Activated CD4-positive, alpha-beta T cell treated with anti-CD3 and anti-CD28 coated beads, Interleukin-2, amount 10 ng/mL, durations not matched to agents 24 days and 14 days (primary cell): ENCODE measurements at places on chromosomes 7 and 10. TPM values are rescaled to one million over a fixed set of nuclear protein-coding genes. Genes with fewer than 3 reads are reported as not detected.

COL17A1 gene
- total RNA-seq = not detected in 2 replicates

NPY gene
- total RNA-seq = not detected in 2 replicates

CCDC172 gene
- total RNA-seq = not detected in 2 replicates

ERLIN1 gene
- total RNA-seq = 20.2 TPM in 2 replicates

GIMAP6 gene
- 35.5 and 35.8 TPM in 2 replicates for total RNA-seq

UCN3 gene
- total RNA-seq = not detected in 2 replicates

INA gene
- 0.92 and 1.4 TPM in 2 replicates for total RNA-seq

CYP3A7 gene
- total RNA-seq = not detected in 2 replicates

SPDYE16 gene
- 0.47 TPM in 1 of 2 replicates, not detected in the other for total RNA-seq

DNA sequence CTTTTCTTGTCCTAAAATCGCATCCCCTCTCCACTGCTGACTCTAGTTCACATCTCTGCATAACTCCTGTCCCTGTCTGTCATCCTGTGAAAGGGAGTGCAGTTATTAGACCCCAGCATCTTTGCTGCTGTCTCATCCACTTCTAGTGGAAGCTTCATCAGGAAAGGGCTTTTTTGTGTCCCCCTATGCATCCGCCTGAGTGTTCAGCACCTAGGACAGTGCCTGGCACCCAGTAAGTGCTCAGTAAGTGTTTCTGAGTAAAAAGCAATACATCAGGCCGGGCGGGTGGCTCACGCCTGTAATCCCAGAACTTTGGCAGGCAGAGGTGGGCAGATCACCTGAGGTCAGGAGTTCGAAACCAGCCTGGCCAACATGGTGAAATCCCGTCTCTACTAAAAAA lies 211.8 kb upstream of the FOXK1 start:
- DNase-seq = no peak

DNA sequence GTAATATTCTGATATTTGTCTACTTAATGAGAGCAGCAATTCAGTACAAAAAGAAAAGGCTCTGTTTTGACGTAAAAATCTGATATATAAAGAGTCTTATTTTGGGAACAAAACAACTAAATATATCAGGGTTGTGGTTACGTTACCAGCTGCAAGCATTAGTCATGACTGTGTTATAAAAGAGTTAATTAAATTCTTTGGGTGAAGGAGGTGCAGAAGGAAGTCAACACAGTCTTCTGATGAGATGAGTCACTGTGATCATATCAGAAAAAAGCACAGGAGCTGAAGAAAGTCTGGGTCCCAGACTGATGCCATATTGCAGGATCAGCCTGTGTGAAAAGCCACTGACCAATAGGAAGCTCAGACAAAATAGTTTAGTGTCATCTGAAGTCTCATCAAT lies 234.3 kb upstream of the TEX47 start:
- no peak for DNase-seq

GRCh38 chr7:20412032-20412431 lies 81.3 kb downstream of the ITGB8 start:
- DNase-seq = no peak

DNA sequence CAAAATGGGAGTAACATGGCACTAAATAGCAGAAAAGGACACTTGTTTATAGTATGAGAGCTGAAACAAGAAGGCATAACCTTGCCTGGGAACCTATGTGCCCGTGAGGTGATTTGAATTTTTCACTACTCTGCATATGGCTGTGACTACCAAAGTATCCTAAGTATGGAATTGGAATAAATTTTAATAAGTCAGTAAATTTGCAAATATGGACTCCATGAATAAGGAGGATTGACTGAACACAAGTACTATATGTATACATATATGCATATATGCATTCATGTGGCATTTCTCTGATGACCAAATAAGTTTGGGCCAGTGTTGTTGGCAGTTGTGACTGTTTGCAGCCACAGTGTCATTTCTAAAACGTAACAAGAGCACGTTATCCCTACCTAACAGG lies 34.5 kb downstream of the PRR15 start:
- DNase-seq = peak; percentile 22

- no peak for DNase-seq
Observed at GRCh38 chr10:112605063-112605462, 158.0 kb downstream of the VTI1A start.

- DNase-seq = no peak
Observed at GRCh38 chr10:91627344-91628102, 5.3 kb downstream of the PPP1R3C start.

GRCh38 chr7:120949393-120949911 lies 1.1 kb upstream of the ING3 start:
- DNase-seq = no peak

GRCh38 chr10:100291356-100291755 lies 4.9 kb upstream of the BLOC1S2 start:
- no peak for DNase-seq

GRCh38 chr7:155731380-155731779 lies 80.9 kb downstream of the SHH start:
- no peak for DNase-seq

DNA sequence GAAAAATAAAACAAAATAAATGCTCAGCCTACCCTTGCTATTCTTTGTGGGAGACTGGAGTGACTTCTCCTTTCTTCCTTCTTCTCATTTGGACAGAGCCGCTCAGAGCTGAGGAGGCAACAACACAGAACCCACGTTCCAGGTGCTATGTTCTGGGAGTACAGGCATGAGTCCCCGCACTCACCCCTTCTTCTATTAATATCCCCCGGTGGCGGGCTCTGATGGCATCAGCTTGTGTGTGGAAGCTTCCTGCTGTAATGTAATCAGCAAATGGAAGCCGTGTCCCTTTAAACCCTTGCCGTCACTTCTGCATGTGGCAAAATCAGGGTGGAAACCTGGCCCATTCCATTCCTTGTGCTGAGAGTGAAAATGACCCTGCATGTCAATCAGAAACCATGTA lies 116.9 kb upstream of the ADARB2 start:
- DNase-seq = no peak

DNA sequence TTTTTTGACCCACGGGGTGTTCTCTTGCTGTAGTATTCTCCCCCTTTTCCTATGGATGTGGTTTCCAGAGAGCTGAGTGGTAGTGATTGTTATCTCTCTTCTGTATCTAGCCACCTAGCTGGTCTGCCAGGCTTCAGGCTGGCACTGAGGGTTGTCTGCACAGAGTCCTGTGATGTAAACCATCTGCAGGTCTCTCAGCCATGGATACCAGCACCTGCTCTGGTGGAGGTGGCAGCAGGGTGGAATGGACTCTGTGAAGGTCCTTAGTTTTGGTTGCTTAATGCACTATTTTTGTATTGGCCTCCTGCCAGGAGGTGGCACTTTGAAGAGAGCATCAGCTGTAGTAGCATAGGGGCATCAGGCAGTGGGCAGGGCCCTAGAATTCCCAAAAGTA lies 851 bp downstream of the HYAL4 start:
- no peak for DNase-seq

GRCh38 chr7:30702200-30702599 lies 19.9 kb upstream of the CRHR2 start:
- DNase-seq = peak; percentile 81
